Activated naive CD4-positive, alpha-beta T cell treated with anti-CD3 and anti-CD28 coated beads for 36 hours (primary cell): ENCODE measurements at places on chromosomes 16 and 17. TPM values are rescaled to one million over a fixed set of nuclear protein-coding genes. Genes with fewer than 3 reads are reported as not detected.

The CCL1 gene
- not detected for total RNA-seq

The MAP2K6 gene
- total RNA-seq: 2.7 TPM

The ACAP1 gene
- total RNA-seq: 309 TPM

The ANKS4B gene
- 0.05 TPM for total RNA-seq

The CD300H gene
- total RNA-seq: not detected

GRCh38 chr17:45243750-45244149 is 18.1 kb downstream of the SPATA32 start:
- no peak overlapping the region for H3K27ac ChIP-seq
- H3K36me3 ChIP-seq: peaks cover 33% of the 10 kb centered on the region

- H3K4me1 ChIP-seq: peaks cover 16% of the 10 kb centered on the region
- no peak overlapping the region for H3K27ac ChIP-seq
- H3K4me3 ChIP-seq: no peak overlapping the region
- no peaks in the 10 kb centered on the region for H3K27me3 ChIP-seq
- peak; percentile 63 for DNase-seq
Observed at GRCh38 chr17:44084131-44084538, 13.6 kb downstream of the G6PC3 start.

GRCh38 chr17:60231234-60231633 is 81.5 kb downstream of the CA4 start:
- no peak overlapping the region for H3K27ac ChIP-seq
- peaks cover 6% of the 10 kb centered on the region for H3K4me1 ChIP-seq
- no peak for DNase-seq
- no peak overlapping the region for H3K4me3 ChIP-seq
- peaks cover 8% of the 10 kb centered on the region for H3K36me3 ChIP-seq

DNA sequence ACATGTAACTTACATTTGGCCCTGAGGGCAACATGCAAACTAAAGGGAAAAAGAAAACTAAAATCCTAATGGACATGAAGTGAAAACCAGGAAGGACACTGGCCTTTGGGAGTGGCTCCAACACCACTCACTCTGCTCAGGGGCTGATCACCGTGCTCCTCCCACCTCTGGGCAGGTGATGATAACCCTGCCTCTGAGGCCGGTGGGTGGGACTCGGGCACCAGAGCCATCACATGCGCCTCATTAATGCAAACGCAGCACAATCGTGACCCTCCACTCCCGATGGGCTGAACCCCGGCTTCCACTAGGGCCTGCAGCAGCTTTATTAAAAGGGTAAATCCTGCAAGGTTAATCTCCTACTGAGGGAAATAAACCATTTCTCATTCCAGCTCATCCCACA is 4.7 kb downstream of the KLHDC4 start:
- H3K27me3 ChIP-seq: no peaks in the 10 kb centered on the region
- H3K4me1 ChIP-seq: peaks cover 46% of the 10 kb centered on the region
- DNase-seq: no peak
- peaks cover 41% of the 10 kb centered on the region for H3K36me3 ChIP-seq
- no peak overlapping the region for H3K27ac ChIP-seq
- no peak overlapping the region for H3K4me3 ChIP-seq

GRCh38 chr16:58098207-58099096 is 30.7 kb downstream of the CFAP20 start:
- H3K4me1 ChIP-seq: no peaks in the 10 kb centered on the region
- no peaks in the 10 kb centered on the region for H3K27me3 ChIP-seq
- no peak overlapping the region for H3K27ac ChIP-seq
- no peak for DNase-seq

- H3K4me1 ChIP-seq: no peaks in the 10 kb centered on the region
- H3K36me3 ChIP-seq: no peaks in the 10 kb centered on the region
- DNase-seq: no peak
- no peak within 1 kb of the TSS for H3K4me3 ChIP-seq
Observed at GRCh38 chr16:75206749-75207451, at the start of gene CTRB2. Gene CTRB2 (minus strand): TSS chr16:75207161. CDS start chr16:75207141, 20 bp downstream.

DNA sequence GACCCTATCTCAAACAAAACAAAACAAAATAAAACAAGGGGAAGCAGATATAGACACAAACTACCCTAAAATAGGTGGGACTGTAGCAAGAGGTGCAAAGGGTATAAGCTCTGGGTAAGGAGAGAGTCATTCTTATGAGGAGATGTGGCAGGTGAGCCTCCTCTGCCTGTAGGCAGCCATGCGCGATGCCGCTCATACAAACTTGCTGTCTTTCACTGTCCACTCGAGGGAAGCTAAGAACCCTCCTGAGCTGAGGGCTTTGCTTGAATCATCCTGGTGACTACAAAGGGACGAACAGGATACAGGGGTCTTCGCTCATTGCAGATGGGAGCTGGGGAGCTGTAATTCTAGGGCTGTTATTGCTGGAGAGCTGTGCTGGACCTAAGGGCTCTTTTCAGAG is 14.8 kb upstream of the IL27 start:
- no peaks in the 10 kb centered on the region for H3K27me3 ChIP-seq
- no peak overlapping the region for H3K27ac ChIP-seq
- DNase-seq: no peak
- H3K36me3 ChIP-seq: no peaks in the 10 kb centered on the region
- H3K4me1 ChIP-seq: peaks cover 6% of the 10 kb centered on the region
- no peak overlapping the region for H3K4me3 ChIP-seq

- no peak overlapping the region for H3K4me3 ChIP-seq
- peaks cover 37% of the 10 kb centered on the region for H3K4me1 ChIP-seq
- H3K27ac ChIP-seq: no peak overlapping the region
- peaks cover 5% of the 10 kb centered on the region for H3K36me3 ChIP-seq
Observed at GRCh38 chr16:10982465-10983150, 38.2 kb downstream of the CLEC16A start.

GRCh38 chr17:43810226-43810715 is 22.7 kb downstream of the MPP3 start:
- no peaks in the 10 kb centered on the region for H3K36me3 ChIP-seq
- no peaks in the 10 kb centered on the region for H3K4me1 ChIP-seq
- no peak overlapping the region for H3K4me3 ChIP-seq
- no peak for DNase-seq
- peaks cover 6% of the 10 kb centered on the region for H3K27me3 ChIP-seq

DNA sequence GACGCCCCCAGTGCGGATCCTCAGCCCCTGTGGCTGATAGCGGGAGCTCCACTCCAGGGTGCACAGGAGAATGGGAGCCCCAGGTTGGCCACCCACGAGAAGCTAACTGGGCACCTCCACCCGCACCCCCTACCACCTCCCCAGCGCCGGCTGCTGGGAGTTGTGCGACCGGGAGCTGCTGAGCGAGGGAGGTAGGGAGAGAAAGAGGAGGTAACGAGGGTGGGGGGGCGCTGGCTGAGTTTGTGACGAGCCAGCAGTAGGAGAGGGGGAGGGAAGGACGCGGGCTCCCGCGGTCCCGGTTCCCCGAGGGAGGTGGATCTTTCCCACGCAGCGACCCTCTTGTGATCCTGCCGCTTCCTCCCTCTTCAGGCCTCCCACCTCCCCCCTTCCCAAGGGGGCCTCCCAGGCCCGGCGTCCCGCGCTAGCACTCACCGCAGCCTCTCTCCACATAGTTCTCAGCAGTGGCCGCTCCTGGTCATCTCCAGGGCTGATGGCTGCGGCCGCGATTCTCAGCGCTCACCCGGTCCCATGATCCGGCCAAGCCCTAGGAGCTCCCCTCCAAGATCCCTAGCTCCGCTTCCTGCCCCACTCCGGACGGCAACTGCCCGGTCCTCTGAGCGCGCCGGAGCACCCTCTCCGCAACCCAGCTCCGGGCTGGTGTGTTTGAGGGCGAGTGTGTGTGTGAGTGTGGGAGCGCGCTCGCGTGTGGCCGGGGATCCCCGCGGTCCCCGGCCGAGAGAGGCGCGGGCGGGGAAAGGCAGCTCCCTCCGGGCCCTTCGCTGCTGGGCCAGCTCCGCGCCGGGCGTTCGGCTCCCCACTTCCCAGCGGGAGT is at the start of gene GRIN2A:
GRIN2A (minus strand) TSS at position 207 of the 832 bp plus-strand sequence. CDS start 2,017 bp downstream, outside the sequence.
- H3K36me3 ChIP-seq: no peaks in the 10 kb centered on the region
- peaks cover 16% of the 10 kb centered on the region for H3K4me1 ChIP-seq
- no peak within 1 kb of the TSS for H3K4me3 ChIP-seq
- peaks cover 43% of the 10 kb centered on the region for H3K27me3 ChIP-seq

DNA sequence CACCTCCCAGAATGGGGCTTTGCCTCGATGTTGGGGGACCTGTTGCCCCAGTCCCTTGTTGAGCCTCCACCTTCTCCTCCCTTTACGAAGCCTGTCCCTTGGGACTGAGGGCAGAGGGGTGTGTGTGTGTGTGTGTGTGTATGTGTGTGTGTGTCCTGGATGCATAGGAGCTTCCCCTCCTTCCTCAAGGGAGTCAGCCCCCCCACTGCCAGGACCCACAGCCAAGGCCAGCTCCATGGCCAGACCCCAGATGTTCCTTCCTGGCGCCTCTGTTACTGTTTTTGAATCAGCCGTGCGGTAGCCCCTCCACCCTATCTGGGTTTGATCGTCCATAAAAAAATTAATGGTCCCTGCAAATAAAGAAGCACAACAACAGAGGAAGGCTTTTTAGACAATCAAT is 17.7 kb upstream of the DOK4 start:
- no peak for DNase-seq
- H3K27me3 ChIP-seq: no peaks in the 10 kb centered on the region
- no peak overlapping the region for H3K4me3 ChIP-seq
- H3K27ac ChIP-seq: no peak overlapping the region

DNA sequence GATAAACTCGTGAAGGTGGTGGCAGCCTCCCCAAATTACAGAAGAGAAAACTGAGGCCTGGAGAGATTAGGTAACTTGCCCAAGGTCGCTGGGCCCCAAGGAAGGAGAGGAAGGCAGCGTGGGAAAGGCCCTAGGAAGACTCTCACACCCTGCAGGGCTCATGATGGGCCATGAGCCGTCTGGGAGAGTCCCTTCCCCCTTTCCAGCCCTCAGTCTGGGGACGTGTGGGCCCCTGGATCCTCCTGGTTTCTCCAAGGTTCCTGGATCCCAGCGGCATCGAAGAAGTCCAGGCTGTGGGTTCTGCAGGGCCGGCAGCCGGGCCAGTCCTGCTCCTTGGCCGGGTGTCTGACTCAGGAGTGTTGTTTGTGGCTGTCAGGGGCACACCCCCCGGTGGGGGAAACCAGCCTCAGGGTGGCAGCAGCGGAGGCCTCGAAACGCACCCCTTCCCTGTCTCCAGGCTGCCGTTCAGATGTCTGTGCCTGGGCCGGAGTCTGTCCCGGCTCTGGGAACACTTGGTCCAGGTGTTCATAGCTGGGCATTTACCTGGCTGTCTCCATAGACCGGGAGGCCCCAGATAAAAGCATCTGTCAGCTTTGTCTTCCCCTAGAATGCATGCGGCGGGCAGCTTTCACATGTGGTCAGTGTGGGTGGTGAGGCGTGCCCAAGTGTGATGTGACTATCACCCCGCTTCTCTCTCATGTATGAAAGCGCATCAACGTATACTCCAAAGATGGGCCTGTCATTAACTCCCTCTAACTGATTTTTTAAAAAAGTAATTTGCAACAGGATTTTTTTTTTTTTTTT is 3.7 kb upstream of the RAP1GAP2 start:
- no peak overlapping the region for H3K4me3 ChIP-seq
- peaks cover 16% of the 10 kb centered on the region for H3K27me3 ChIP-seq
- H3K4me1 ChIP-seq: peaks cover 61% of the 10 kb centered on the region
- peak; percentile 57 for DNase-seq
- no peak overlapping the region for H3K27ac ChIP-seq
- H3K36me3 ChIP-seq: no peaks in the 10 kb centered on the region

- H3K4me1 ChIP-seq: no peaks in the 10 kb centered on the region
- no peak for DNase-seq
- H3K27me3 ChIP-seq: peaks cover 17% of the 10 kb centered on the region
- H3K4me3 ChIP-seq: no peak overlapping the region
- no peaks in the 10 kb centered on the region for H3K36me3 ChIP-seq
- H3K27ac ChIP-seq: no peak overlapping the region
Observed at GRCh38 chr17:33550261-33550660, 257.2 kb upstream of the ASIC2 start.

DNA sequence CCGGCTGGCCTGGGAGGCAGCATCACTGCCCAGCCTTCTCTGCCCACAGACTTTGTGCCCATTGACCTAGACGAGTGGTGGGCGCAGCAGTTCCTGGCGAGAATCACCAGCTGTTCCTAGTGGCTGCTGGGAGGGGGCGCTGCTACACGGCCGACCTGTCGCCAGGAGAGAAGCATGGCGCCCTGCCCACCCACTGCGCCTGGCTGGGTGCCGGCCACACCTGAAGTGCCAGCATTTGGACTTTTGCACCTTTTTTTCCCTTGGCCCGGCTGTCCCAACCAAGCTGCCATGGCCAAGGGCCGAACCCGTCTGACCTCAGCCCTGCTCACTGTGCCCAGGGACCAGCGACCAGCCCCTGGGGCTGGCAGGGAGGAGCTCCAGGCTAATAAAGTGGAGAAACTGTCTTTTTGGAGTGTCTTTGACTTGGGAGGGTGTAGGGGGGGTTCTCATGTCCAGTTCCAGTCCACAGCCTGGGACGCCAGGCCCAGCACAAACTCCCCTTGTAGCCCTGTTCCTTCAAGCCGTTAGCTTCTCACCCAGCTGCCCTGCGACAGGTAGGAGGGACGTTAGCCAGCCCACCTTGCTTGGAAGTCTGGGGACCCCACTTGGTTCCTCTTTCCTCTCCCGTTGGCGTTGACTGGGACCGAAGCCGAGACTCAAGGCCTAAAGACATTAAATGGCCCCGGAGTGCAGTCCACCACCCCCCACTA is 939 bp upstream of the WDR90 start:
- H3K36me3 ChIP-seq: no peaks in the 10 kb centered on the region
- peak overlapping the region; percentile 66 for H3K27ac ChIP-seq
- peak; percentile 60 for DNase-seq
- H3K4me1 ChIP-seq: peaks cover 26% of the 10 kb centered on the region
- peak overlapping the region; percentile 79 for H3K4me3 ChIP-seq

DNA sequence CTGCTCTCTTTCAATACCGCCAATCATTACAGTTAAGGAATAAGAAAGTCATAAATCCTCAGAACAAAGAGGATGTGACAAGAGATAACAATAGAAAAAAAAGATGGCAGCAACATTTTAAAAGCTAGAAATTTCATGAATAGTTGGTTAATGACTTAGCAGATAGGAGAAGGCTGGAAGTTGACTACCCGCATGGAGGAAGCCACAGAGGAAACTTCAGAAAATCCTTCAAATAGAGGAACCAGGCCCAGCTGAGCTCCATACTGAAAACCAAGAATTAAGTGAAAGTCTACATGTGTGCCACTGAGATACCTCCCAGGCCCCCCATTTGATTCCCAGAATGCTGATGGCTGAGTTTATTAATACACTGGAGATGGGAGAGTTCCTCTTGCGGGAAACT is 109.3 kb downstream of the GSG1L start:
- no peak for DNase-seq
- H3K36me3 ChIP-seq: peaks cover 1% of the 10 kb centered on the region
- no peaks in the 10 kb centered on the region for H3K4me1 ChIP-seq
- H3K4me3 ChIP-seq: no peak overlapping the region
- peaks cover 18% of the 10 kb centered on the region for H3K27me3 ChIP-seq

GRCh38 chr17:4407851-4408250 is 25.9 kb upstream of the SPNS3 start:
- H3K36me3 ChIP-seq: no peaks in the 10 kb centered on the region
- peaks cover 2% of the 10 kb centered on the region for H3K4me1 ChIP-seq
- H3K27me3 ChIP-seq: no peaks in the 10 kb centered on the region

GRCh38 chr17:30188211-30188939 is 47.1 kb downstream of the SLC6A4 start:
- H3K4me3 ChIP-seq: no peak overlapping the region
- H3K27ac ChIP-seq: no peak overlapping the region
- H3K36me3 ChIP-seq: peaks cover 14% of the 10 kb centered on the region
